A549 treated with ZK216348 at 1 μM for 4 hours (cell line): ENCODE measurements at places on chromosomes 1 and 21. TPM values are rescaled to one million over a fixed set of nuclear protein-coding genes. Genes with fewer than 3 reads are reported as not detected.

AMIGO1 gene
- 1.1 to 1.6 TPM (median 1.1 TPM) in 5 replicates for total RNA-seq

TMCO4 gene
- 5.2 to 7.3 TPM (median 6.6 TPM) in 5 replicates for total RNA-seq

ADGRL4 gene
- not detected in 5 replicates for total RNA-seq

RGS8 gene
- total RNA-seq = not detected in 5 replicates

ADAMTSL4 gene
- total RNA-seq = 2.2 to 6.3 TPM (median 4.8 TPM) in 5 replicates

TCHH gene
- 0.19 to 0.36 TPM (median 0.29 TPM) in 5 replicates for total RNA-seq

DONSON gene
- 13.3 to 20.4 TPM (median 17.3 TPM) in 5 replicates for total RNA-seq

ACOT11 gene
- 1.3 to 2.8 TPM (median 2.2 TPM) in 5 replicates for total RNA-seq
